CD14-positive monocyte (primary cell): ENCODE measurements at places on chromosomes 2 and 18. TPM values are rescaled to one million over a fixed set of nuclear protein-coding genes. Genes with fewer than 3 reads are reported as not detected.

GRCh38 chr18:45212181-45213039 lies 402.9 kb upstream of the SLC14A2 start:
- no peak overlapping the region for H3K4me3 ChIP-seq
- no peaks in the 10 kb centered on the region for H3K27me3 ChIP-seq
- no peak overlapping the region for H3K27ac ChIP-seq
- H3K4me1 ChIP-seq: peaks cover 3% of the 10 kb centered on the region
- peak; percentile 76 for DNase-seq
- no peaks in the 10 kb centered on the region for H3K36me3 ChIP-seq

GRCh38 chr18:61201511-61201910 lies 131.7 kb upstream of the CDH20 start:
- H3K27ac ChIP-seq: no peak overlapping the region
- H3K4me3 ChIP-seq: no peak overlapping the region
- no peak for DNase-seq
- H3K27me3 ChIP-seq: no peaks in the 10 kb centered on the region
- H3K36me3 ChIP-seq: no peaks in the 10 kb centered on the region

DNA sequence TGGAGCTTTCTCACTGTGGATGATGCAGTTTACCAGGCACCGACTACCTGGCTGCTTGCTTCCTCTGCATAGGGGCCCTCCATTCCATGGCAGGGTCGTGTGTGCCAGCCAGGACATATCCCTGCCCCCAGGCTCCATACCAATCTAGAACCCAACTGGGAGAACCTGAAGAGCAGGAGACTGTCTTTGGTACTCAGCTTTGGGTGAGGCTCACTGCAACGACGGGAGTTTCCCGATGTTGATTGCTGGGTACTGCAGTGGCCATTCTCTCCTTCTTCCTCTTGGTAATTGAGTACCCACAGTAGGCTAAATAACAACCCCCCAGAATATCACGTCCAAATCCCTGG lies 133.3 kb upstream of the SERTAD2 start:
- peaks cover 14% of the 10 kb centered on the region for H3K4me1 ChIP-seq
- no peaks in the 10 kb centered on the region for H3K27me3 ChIP-seq
- no peak for DNase-seq

- no peak for DNase-seq
- no peaks in the 10 kb centered on the region for H3K27me3 ChIP-seq
- H3K4me3 ChIP-seq: no peak overlapping the region
These were observed 19.0 kb downstream of the USP39 start for GRCh38 chr2:85635011-85635410.

The PRSS56 gene
- not detected for polyA plus RNA-seq

GRCh38 chr2:150729495-150729955 lies 242.1 kb upstream of the RND3 start:
- DNase-seq: no peak
- no peaks in the 10 kb centered on the region for H3K4me1 ChIP-seq
- no peaks in the 10 kb centered on the region for H3K36me3 ChIP-seq
- H3K4me3 ChIP-seq: no peak overlapping the region

The TCF7L1 gene
- not detected for polyA plus RNA-seq

DNA sequence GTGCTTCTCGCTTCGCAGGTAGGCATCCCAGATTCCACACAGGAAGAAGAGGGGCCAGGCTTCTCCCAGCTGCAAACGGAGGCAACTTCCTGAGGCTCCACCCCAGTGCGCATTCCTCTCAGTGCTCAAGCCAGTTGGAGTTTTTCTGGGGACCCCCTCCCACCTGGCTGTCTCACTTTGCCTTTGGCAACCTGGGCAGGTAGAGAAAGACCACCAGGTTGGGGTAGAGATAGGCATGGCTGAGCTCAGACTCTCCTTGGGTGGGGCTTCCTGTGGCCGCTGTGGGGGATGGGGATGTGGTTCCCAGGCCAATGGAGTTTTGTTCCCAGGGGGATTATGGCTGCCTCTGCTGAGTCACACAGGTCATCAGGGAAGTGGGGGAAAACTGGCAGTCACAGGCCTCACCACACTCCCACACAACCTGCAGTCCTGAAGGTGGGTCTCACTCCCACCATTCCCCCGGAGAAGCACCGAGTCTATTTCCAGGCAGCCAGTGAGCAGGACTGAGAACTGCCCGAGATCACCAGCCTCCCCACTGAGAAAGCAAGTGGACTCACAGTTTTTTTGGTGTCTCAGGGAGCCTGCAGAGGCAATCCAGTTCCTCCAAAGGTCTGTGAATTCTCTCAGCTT lies 38.1 kb downstream of the SLC39A10 start:
- H3K4me3 ChIP-seq: no peak overlapping the region
- H3K27me3 ChIP-seq: no peaks in the 10 kb centered on the region
- no peaks in the 10 kb centered on the region for H3K4me1 ChIP-seq
- no peak overlapping the region for H3K27ac ChIP-seq
- no peak for DNase-seq
- peaks cover 8% of the 10 kb centered on the region for H3K36me3 ChIP-seq

DNA sequence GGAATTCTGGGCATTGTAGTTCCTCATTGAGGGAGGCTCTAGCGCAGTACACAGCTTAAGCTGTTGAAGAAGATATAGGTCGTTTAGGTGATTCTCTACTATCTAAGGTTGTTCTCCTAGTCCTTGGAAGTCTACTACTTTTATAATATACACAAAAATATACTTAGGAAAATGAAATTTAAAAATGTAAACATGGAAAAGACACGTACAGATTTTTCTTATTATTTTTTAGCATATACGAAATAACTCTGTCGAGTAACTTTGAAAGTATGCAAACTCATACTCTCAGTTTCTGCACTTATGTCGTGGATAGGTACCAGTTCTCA lies 272 bp upstream of the FASTKD1 start:
- H3K4me1 ChIP-seq: peaks cover 5% of the 10 kb centered on the region
- no peaks in the 10 kb centered on the region for H3K27me3 ChIP-seq
- H3K4me3 ChIP-seq: peak overlapping the region; percentile 70

The ZAP70 gene
- 0.69 and 1.6 TPM in 2 replicates for polyA plus RNA-seq

GRCh38 chr2:96344011-96344410 lies 8.4 kb downstream of the NCAPH start:
- H3K36me3 ChIP-seq: peaks cover 84% of the 10 kb centered on the region
- no peaks in the 10 kb centered on the region for H3K4me1 ChIP-seq
- H3K27ac ChIP-seq: no peak overlapping the region
- no peak overlapping the region for H3K4me3 ChIP-seq
- no peaks in the 10 kb centered on the region for H3K27me3 ChIP-seq
- DNase-seq: no peak

DNA sequence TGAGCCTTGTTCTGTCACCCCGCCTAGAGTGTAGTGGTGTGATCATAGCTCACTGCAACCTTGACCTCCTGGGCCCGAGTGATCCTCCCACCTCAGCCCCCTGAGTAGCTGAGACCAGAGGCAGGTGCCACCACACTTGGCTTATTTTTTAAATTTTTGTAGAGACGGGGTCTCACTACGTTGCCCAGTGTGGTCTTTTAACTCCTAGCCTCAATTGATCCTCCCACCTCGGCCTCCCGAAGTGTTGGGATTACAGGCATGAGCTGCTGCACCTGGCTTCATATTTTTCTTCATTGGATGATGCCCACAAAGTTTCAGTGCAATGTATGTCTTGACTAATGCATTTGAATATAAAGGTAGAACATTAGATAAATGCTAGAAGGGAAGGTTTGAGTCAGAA lies 120.8 kb downstream of the FMNL2 start:
- no peak for DNase-seq
- no peaks in the 10 kb centered on the region for H3K27me3 ChIP-seq
- no peak overlapping the region for H3K27ac ChIP-seq
- H3K4me3 ChIP-seq: no peak overlapping the region
- H3K36me3 ChIP-seq: no peaks in the 10 kb centered on the region
- no peaks in the 10 kb centered on the region for H3K4me1 ChIP-seq

The MBP gene
- polyA plus RNA-seq: 81.0 TPM

The DHRS9 gene
- polyA plus RNA-seq: 5.0 and 10.0 TPM in 2 replicates

DNA sequence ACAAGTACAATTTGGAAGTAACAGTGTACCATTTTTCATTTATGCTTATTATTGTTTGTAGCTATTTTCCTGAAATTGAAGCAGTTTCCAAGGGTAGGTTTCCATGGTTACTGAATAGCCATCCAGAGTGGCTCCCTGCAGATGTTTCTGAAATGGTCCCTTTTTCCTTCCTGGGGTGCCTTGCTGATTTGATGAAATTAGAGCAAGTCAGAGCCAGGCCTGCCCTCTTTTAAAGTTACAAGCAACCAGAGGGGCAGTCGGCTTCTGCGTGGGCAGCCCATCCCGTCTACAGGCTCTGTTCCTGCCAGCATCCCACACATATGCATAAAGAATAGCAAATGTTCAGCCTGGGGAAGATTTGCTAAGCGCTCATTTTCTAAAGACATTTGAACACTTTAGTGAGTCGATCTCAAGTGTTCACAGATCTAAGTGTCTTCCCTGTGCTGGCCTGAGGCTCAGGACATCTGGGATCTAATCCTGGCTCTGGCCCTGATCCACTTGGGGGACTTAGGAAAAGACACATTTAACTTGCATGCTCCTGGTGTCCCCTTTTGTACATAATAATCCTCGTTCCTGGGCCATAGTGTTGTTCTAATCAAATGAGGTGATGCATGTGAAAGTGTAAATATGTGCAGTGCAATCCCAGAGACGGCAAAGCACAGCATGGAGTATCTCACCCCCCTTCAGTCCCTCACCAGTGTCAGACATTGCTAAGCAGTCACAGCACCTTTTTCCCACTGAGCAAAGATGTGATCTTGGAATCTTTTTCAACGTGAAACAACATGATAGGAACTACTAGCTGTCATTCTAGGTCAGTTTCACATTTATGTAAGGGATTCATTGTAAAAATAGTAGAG lies 92.2 kb downstream of the STPG4 start:
- H3K36me3 ChIP-seq: peaks cover 64% of the 10 kb centered on the region
- no peak for DNase-seq
- no peak overlapping the region for H3K4me3 ChIP-seq

GRCh38 chr2:143891879-143892308 lies 628.0 kb downstream of the ZEB2 start:
- H3K4me1 ChIP-seq: no peaks in the 10 kb centered on the region
- no peak overlapping the region for H3K27ac ChIP-seq
- H3K27me3 ChIP-seq: no peaks in the 10 kb centered on the region

The FEV gene
- polyA plus RNA-seq: not detected

DNA sequence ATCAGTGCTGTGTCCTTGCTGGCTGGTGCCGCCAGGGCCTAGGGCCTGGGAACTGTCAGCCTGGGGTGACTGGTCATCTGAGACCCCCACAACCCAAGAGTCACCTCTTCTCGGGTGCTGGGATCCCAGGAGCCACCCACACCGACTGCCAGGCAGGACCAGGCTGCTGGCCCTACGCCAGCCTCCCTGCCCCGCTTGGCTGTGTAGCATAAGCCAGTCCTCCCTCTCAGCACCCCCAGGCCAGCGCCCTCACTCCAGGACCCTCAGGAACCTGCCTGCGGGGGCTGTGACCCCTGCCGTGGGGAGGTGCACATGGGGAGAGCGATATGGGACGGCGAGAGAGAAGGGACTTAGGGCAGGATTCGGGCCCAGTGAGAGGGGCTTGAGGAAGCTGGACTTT lies 9.5 kb downstream of the ARHGEF4 start:
- H3K4me3 ChIP-seq: no peak overlapping the region
- no peak overlapping the region for H3K27ac ChIP-seq
- H3K4me1 ChIP-seq: no peaks in the 10 kb centered on the region
- no peak for DNase-seq
- H3K36me3 ChIP-seq: no peaks in the 10 kb centered on the region

The LHCGR gene
- polyA plus RNA-seq: not detected
